ENCODE measurements at places on chromosomes 12 and 14. TPM values are rescaled to one million over a fixed set of nuclear protein-coding genes. Genes with fewer than 3 reads are reported as not detected.

Gene IAPP
- total RNA-seq = not detected

Gene SRRM4
- total RNA-seq = not detected

Gene KTN1
- total RNA-seq = 111 TPM

Gene HVCN1
- total RNA-seq = 3.9 TPM

Gene CALM1
- total RNA-seq = 1,137 TPM

Gene SLC16A7
- 3.3 TPM for total RNA-seq

Gene DPPA3
- total RNA-seq = not detected

Gene BCAT1
- 97.5 TPM for total RNA-seq

Gene SAMD15
- total RNA-seq = 0.38 TPM

Gene CLEC1A
- total RNA-seq = 12.1 TPM

Gene ST8SIA1
- 0.13 TPM for total RNA-seq

Gene CCDC177
- not detected for total RNA-seq

Gene P2RX7
- 3.9 TPM for total RNA-seq

Gene OLR1
- not detected for total RNA-seq

DNA sequence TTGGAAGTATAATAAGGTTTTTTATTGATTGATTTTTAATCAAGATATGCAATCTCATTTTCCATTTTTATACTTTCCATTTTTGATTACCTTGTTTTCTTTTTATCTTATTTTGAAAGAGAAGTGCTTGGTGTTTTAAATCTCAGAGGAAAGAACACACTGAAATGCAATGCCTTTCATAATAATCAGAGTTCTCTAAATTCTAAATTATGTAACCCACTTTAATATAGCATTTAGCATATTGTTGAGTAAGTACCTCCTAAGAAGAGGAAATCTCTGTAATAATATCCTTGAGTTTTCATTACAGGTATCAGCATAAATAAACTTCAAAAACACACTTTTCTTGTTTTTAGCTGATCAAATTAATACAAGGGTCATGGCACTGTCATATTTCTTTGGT, 96.9 kb downstream of the GTF2A1 start:
- no peak for DNase-seq

DNA sequence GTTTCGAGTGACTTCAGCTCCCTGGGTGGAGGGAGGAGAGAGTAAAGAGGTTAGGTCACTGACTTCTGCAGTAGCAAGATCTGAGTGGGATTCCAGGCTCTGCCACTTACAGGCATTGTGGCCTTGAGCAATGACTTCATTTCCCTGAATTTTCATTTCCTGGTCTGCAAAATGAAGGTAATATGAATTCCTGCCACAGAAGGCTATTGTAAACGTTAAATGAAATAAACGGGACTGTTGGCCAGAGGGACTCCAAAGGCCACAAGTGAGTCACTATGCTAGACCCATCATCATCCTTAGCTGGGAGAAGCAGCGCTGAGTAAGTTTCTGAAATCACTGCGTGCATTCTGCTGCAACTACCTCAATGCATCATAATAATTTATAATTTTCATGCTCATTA, 807.8 kb downstream of the AACS start:
- no peak for DNase-seq

GRCh38 chr14:54040846-54041245, 84.2 kb upstream of the BMP4 start:
- no peak for DNase-seq

DNA sequence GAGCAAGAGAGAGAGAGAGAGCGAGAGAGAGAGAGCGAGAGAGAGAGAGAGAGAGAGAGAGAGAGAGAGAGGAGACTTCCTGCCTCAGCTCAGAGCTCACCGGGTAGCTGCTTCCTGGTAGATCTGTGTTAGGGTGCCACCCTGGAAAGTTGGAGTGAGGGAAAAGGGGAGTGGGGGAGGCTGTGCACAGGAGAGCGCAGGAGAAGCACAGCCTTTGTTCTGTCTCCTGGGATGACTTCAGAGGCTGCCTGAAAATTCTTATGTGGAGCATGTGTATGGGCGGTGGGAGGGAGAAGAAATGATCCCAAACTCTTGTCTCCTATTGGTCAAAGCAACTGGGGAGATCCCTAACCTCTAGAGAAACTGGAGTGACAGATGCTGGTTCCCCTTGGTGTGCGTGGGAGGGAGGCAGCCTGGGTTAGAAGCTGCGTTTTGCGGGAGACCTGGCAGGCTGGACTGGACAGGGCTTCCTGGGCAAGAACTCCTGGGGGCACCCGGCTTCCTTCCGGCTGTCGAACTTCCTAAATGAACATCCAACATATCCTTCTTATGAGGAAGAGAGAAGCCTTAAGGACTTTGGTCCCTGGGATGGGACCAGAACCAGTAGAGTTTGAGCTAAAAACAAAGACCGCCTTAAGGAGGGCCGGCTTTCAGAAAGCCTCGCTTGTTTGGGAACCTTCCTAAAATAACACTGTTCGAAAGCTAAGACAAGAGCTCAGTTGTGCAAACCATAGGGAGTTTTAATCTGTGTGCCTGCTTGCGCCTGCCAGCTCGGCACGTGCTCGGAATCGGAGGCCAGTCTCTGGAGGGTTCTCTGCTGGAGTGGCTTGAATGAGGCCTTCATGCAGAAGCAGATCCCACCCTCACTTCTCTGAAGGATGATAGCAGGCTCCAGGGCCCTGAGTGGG, 30.4 kb upstream of the BEGAIN start:
- no peak for DNase-seq

DNA sequence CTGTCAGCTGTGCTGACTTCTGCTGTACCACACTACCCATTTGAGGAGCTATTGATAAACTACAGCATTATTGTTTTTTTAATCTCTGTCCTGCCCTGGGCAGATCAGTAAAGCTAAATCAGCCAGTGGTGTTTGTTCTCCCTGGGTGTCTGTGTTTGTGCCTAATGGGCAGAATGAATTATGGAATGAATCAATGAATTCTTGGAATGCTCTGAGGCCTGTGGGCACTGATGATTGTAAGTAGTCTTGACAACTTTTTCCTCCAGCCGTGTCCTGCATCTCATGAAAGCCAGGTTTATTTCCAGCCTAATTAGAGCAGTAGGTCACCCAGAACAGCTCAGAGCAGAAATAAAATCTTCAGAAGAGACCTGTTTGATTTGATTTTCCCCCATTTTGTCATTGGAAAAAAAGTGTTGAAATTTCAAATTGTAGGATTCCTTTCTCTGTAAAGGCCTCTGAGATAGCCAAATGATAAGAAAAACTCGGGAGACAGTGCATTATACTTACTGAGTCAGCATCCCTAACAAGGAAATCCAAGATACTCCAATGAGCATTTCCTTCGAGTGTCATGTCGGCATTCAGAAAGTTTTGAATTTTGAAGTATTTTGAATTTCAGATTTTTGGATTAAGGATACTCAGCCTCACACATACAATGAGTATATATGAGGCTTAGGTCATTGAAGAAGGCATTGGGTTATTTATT, 19.4 kb upstream of the EVL start:
- DNase-seq = no peak

- peak; percentile 92 for DNase-seq
Observed at GRCh38 chr12:130871286-130872178, at the start of gene RAN. Gene RAN, plus strand, starts transcription at chr12:130872066. Its CDS starts 528 bp downstream, at chr12:130872594.

DNA sequence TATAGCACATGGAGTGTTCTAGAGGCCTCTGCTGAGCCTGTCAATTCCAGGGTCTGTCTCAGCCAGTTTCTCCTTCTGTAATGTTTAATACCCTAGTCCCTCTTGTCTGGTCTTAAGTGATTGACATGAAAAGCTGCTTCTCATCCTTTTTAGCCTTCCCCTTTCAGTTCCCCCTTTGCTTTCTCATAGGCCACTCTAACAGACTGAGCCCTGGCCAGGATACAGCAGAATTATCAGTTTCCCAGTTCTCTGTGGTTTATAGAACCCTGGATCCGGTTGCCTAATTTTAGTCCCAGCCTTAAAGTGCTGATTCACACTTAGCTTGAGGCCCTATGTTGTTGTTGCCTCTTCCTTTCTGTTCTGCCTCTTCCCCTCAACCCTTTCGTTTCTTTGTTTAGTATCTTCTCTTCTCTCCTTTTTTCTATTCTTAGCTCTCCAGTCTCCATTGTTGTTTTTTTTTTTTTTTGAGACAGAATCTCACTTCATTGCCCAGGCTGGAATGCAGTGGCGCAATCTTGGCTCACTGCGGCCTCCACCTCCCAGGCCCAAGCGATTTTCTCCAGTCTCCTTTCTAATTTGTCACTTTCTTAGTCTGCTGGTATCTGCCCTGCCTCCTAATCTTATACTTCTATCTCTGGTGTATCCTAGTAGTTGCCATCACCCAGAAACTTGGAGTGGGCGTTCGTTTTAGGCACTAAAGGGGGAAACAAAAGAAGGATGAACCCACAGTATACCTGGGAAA, 2.9 kb upstream of the BIN2 start:
- no peak for DNase-seq

- no peak for DNase-seq
Observed at GRCh38 chr14:51805541-51805940, 54.9 kb upstream of the GNG2 start.

- no peak for DNase-seq
Observed at GRCh38 chr12:96045566-96045965, 10.2 kb upstream of the LTA4H start.

DNA sequence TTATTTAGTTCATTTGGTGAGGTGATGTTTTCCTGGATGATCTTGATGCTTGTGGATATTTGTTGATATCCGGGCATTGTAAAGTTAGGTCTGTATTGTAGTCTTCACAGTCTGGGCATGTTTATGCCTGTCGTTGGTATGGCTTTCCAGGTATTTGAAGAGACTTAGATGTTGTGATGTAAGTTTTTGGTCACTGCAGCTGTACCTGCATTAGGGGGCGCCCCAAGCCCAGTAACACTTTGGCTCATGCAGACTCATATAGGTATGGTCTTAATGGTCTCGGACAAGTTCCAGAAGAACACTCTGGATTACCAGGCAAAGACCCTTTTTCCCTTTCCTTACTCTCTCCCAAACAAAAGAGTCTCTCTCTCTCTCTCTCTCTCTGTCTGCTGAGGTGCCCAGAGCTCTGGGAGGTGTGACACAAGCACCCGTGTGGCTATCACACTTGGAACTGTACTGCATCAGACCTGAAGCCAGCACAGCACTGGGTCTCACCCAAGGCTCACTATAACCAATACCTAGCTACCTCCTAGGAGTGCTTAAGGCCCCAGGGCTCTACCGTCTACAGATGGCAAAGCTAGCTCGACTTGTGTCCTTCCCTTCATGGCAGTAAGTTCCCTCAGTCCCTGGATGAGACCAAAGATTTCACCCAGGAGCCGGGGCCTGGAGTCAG, 425.8 kb upstream of the ATXN7L3B start:
- no peak for DNase-seq

DNA sequence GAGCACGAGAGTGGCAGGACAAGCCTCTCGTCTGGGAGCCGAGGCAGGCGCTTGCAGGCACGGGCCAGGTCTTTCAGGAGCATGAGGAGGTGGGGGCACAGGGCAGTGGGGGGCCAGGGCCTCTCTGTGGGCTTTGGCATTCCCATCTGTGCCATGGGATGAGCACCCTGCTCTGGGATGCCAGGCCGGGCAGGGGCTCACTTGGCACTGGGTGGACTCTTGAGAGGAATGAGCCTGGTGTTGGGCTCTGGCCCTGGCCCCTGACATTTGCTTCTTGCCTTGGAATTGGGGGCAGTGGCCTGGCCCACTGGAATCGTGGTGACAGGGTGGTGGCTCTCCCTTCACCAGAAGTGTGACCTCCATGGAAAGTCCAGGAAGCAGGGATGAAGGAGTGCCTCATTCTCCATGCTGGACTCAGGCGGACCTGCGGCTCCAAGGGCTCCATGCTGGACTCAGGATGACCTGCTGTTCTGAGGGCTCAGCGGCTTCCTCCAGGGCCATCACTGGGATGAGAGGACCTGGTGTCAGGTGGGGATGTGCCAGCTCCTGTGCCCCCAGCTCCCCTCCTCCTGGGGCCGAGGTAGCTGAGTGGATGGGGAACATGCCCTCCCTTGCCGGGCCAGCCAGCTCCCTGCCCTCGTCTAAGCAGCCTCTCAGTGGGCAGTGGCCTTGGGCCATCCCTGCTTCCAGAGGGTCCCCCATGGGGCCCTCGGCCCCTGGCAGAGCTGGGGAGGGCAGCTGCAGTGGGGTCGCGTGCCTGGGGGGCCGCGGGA, 220.3 kb downstream of the KIF26A start:
- DNase-seq = no peak

DNA sequence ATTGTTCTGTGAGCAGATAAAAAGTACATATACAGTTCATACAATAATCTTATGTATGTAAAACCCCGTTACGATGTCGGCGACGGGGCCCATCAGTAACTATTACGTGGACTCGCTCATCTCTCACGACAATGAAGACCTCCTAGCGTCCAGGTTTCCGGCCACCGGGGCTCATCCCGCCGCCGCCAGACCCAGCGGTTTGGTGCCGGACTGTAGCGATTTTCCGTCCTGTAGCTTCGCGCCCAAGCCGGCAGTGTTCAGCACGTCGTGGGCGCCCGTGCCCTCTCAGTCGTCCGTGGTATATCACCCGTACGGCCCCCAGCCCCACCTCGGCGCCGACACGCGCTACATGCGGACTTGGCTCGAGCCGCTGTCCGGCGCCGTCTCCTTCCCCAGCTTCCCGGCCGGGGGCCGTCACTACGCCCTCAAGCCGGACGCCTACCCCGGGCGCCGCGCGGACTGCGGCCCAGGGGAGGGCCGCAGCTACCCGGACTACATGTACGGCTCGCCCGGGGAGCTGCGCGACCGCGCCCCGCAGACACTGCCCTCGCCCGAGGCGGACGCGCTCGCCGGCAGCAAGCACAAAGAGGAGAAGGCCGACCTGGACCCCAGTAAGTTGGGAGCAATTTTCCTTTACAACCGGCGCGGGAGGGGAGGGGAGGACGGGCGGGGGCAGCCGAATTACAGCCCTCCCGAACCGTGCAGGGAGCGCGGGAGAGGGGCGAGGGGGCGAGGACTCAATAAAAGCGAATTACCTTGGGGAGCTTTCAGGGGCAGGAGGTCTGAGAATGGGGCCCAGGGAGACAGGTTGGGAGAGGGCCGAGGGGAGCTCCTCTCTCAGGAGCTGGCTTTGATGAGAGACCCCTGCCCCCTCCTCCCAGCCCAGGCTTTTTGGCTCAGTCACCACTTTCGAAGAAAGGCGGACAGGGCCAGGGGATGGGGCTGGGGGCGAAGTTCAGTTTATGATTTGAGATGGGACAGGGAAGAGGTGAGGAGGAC, at the start of gene HOXC9:
HOXC9 (plus strand) TSS at position 46 of the 999 bp plus-strand sequence; CDS start at position 74, 28 bp downstream.
- DNase-seq = no peak

DNA sequence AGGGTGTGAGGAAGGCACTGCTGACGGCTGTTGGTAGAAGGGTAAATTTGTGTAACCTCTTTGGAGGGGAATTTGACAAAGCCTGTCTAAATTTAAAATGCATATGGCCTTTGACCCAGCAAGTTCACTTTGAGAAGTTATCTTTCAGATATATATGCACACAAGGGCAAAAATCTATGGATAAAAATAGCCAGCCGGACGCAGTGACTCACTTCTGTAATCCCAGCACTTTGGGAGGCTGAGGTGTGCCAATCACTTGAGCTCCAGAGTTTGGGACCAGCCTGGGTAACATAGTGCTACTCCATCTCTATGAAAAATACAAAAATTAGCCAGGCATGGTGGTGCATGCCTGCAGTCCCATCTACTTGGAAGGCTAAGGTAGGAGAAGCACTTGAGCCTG, 13.4 kb downstream of the UBC start:
- no peak for DNase-seq

DNA sequence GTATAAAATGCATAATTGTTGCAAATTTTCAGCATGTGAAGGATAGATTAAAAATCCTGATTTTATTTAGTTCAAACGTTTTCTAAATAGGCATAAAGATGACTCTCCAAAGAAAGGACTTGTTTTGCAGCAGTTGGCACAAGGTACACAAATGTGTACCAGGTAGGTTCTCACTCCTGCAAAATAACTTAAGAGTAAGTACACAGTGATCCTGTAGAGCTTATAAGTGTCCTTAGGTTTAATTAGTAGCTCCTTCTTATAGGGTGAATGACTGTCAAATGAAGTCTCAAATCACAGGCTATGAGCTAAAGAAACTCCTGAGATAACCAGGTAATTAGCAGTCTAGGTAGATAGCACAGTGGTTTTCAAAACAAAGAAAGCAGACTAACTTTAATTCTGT, 330.6 kb upstream of the MDGA2 start:
- no peak for DNase-seq

Measured in dermis microvascular lymphatic vessel endothelial cell (primary cell).